PC-9 (cell line): ENCODE measurements at places on chromosomes 13 and 19. TPM values are rescaled to one million over a fixed set of nuclear protein-coding genes. Genes with fewer than 3 reads are reported as not detected.

DNA sequence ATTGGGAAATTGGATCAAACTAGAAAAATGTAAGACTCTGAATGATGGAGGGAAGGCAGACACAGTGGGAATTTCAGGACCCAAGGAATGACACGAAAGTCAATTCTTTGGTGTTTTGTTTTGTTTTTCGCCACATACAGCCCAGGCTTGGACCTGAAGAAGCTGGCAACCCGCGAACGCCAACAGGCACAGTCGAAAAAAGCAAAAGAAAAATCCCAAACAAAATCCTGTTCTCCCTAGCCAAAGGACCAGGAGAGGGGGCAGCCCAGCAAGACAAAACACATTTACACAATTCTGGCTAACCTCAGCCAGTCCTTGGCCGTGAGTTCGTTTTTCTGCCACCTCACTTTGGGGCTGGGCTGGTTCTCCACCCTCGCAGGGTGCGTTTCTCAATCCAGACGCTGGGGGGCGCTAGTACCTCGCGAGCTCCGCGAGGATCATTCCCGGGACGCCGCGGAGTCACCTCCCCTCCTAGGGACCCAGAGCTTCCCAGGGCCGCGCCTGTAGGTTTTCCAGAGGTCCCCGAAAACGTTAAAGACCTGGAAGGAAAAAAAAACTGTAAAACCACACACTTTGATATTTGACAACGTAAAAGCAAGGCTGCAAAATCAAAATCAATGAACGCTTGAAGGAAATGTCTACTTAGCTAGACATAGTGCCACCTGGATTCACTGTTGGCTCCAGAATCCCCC lies 34.9 kb upstream of the TPM4 start:
- no peaks in the 10 kb centered on the region for H3K27me3 ChIP-seq
- no peak overlapping the region for H3K27ac ChIP-seq

- H3K4me3 ChIP-seq = no peak overlapping the region
- no peak for DNase-seq
- no peak overlapping the region for H3K27ac ChIP-seq
- H3K36me3 ChIP-seq = no peaks in the 10 kb centered on the region
- H3K4me1 ChIP-seq = no peaks in the 10 kb centered on the region
- H3K27me3 ChIP-seq = peaks cover 9% of the 10 kb centered on the region; the same call in 1 of the 2 replicates
Measured at GRCh38 chr13:99816321-99816720, 155.2 kb downstream of the ZIC5 start.

DNA sequence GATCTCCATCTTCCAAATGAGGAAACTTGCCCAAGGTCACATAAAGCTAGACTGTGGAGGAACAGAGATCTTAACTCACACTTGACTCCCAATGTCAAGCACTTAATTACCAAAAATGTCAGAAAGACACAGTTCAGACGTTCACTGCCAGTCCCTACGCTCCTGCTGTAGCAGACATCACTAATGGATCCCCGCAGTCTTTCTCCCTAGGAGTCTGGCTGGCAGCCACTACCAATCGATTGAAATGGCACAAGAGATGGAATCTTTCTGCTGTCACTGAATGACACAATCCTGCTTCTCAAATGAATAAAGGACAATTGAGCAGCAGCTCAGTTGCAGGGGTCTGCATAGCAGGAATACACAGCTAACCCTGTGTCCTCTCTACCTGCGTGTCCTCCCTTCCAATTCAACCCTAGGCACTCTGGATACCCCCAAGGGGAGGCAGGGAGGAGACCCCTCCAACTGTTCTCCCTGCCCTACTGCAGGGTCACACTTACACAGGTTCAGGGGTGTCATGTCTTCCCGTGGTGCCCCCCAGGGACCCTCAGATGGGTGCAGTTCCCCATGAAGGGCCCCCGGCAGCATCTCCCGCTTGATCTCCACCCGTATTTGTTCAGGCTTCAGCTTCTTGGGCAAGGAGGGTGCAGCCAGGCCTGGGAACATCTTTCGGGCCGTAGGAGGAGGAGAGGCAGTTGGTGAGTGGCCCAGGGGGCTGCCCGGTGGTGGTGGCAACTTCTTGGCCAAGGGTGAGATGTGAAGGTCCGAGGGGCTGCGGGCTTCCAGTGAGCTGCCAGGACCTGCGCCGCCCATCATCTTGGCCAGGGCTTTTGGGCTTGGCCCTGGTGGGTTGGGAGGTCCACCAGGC lies 7.9 kb upstream of the AKAP8L start:
- H3K4me3 ChIP-seq = no peak overlapping the region
- DNase-seq = peak; percentile 31
- peaks cover 17% of the 10 kb centered on the region; the same call in 1 of the 2 replicates for H3K36me3 ChIP-seq
- peaks cover 12% of the 10 kb centered on the region for H3K4me1 ChIP-seq

DNA sequence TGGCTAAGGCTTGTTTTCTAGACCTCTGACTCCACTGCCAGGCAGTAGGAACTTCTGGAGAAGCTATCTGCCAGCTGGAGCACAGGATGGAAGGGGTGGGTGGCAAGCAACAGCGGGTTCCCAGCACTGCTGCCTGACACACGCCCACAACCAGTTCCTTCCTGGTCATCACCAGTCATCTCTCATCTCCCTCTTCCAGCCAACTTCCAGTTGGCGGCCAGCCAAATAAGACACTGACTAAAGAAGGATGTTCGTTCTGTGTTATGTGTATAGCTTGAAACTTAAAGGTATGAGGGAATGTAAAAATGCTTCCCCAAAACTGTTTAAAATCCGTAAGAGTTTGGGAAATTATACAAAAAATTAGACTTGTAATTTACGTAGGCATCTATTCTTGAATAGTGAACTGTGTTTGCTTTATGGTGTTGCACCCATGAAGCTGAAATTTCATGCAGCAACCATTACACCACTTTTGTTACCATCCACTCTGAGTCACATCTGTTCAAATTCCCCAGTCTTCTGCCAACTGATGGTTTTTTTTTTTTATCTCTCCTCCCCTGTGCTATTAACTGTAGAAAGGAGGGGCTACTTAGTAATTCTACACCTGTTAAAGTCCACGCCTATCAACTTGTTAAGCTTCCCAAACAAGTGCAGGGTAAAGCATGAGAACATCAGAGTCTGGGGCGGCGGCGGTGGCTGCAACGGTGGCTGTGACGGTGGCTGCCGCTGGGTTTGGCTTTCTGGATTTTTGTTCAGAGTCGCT lies 86.2 kb upstream of the FRY start:
- DNase-seq = peak; percentile 97
- H3K4me3 ChIP-seq = peak overlapping the region; percentile 47; the same call in 1 of the 2 replicates
- H3K36me3 ChIP-seq = no peaks in the 10 kb centered on the region
- no peaks in the 10 kb centered on the region for H3K27me3 ChIP-seq
- H3K27ac ChIP-seq = peak overlapping the region; percentile 80

The RB1 gene
- 19.8 and 23.7 TPM in 2 replicates for total RNA-seq

The MEX3D gene
- 55.6 and 63.7 TPM in 2 replicates for total RNA-seq

GRCh38 chr13:73901324-73902068 lies 232.7 kb downstream of the KLF12 start:
- H3K36me3 ChIP-seq = no peaks in the 10 kb centered on the region
- H3K27ac ChIP-seq = no peak overlapping the region
- H3K4me3 ChIP-seq = no peak overlapping the region
- DNase-seq = no peak
- H3K4me1 ChIP-seq = no peaks in the 10 kb centered on the region
- no peaks in the 10 kb centered on the region for H3K27me3 ChIP-seq

The MBD3L3 gene
- total RNA-seq = not detected in 2 replicates
